Right lobe of liver (tissue), 6 donors: ENCODE measurements at places on chromosomes 1 and 21.
A peak's percentile ranks its signal among the peaks of the same experiment; 100 is the strongest.

DNA sequence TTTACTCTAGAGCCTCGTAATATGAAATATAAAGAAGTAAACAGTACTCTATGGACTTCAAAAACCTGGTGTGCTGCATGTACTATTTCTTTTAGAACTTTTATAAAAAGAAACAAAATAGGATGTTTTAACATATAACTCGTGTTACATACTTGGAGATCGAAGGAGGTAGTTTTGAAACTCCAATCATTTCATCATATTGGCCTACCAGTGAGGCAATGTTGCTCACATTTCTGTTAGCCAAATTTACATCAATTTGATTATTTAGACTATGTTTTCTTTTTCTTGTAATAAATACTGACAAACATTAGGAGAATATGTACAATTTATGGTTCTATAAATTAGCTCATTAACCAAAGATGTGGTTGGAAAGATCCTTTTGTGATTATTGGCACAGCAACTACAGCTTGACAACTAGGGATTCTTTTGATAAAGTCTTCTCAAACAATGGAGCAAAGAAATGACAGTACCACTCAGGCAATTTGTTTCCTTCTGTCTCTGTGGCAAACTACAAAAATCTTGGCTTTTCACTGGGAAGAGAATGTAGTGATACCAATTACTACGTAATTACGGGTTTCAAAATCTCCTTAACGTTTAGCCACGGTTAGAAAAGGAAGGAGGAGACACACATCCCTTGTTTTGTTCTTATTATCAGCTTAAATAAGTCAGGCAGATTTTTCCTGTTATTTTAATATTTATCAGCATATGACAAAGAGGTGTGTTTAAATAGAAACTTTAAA, 266.6 kb upstream of the SGIP1 start:
- H3K4me3 ChIP-seq, result no peak overlapping the region
- H3K4me1 ChIP-seq, result no peaks in the 10 kb centered on the region
- no peaks in the 10 kb centered on the region for H3K36me3 ChIP-seq
- DNase-seq, result no peak

DNA sequence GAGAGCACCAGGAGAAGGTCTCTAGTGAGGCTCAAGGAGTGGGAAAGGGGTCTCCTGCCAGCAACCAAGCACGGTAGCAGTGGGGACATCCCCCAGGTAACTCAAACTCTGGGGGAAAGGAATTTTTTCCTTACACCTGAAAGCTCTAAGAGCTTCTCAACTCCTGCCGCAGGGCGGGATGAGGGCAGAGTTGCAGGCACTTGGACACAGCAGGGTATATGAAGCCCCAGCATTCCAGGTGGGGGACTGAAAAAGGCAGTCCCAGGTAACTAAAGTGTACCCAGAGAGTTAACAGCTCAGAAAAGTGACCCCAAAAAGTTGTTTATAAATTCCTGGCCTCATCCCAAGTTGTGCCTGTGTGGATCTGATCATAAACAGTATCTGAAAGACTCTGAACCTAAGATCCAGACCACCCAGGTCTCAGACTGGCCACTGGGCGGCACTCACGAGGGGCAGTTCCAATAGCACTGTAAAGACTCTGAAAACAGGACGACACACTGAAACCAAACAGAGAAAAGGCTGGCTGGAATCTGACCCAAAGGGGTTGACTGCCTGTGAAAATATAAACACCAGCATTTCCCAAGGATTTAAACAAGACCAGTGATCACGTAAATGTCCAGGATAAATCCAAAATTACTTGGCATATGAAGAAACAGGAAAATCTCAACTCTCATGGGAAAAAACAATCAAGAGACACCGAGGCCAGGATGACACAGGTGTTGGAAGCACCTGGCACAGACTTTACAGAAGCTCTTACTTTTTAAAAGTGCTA, 47.5 kb downstream of the HSF2BP start:
- H3K36me3 ChIP-seq, result no peaks in the 10 kb centered on the region
- H3K4me1 ChIP-seq, result no peaks in the 10 kb centered on the region
- DNase-seq, result peak; percentile 76
- H3K27ac ChIP-seq, result peak overlapping the region; percentile 56
- H3K4me3 ChIP-seq, result no peak overlapping the region
- H3K27me3 ChIP-seq, result no peaks in the 10 kb centered on the region

- DNase-seq, result no peak
- H3K27ac ChIP-seq, result no peak overlapping the region
- H3K36me3 ChIP-seq, result no peaks in the 10 kb centered on the region
- H3K4me3 ChIP-seq, result no peak overlapping the region
- no peaks in the 10 kb centered on the region for H3K27me3 ChIP-seq
These were observed 10.4 kb upstream of the CELA3B start for GRCh38 chr1:21966247-21967000.

GRCh38 chr1:1083416-1084371, 9.6 kb upstream of the RNF223 start:
- DNase-seq, result peak; percentile 43
- no peak overlapping the region for H3K27ac ChIP-seq
- no peaks in the 10 kb centered on the region for H3K36me3 ChIP-seq
- H3K27me3 ChIP-seq, result no peaks in the 10 kb centered on the region
- H3K4me3 ChIP-seq, result no peak overlapping the region
- peaks cover 11% of the 10 kb centered on the region for H3K4me1 ChIP-seq

DNA sequence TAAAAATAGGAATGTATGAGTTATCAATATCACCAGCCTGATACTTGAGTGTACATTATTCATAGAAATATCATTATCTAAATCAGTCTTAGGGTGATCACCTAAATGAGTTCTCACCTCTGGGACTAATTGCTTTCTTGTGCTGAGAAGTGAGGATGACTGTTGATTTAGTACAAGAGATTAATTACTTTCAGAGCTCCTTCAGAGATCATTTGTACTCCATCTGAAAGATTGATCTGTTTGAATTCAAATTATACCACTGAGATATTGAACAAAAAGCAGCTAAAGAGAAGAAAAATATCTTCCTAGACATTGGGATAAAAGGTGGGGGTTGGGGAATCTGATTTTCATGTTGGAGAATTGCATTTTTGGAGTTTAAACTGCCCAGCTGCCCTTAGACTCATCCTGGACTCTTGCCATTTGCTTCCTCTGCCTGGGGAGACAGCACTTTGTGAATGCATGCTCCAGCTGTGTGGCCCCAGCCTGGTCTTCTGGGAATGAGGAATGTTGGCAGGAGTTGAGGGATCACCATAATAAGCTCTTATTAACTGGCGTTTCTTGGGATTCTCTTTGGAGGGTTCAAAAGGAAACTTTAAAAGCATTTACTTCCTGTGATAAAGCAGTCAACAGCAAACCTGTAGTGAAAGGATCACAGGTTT, 19.7 kb upstream of the PGBD2 start:
- no peak overlapping the region for H3K27ac ChIP-seq
- no peak overlapping the region for H3K4me3 ChIP-seq
- H3K27me3 ChIP-seq, result no peaks in the 10 kb centered on the region
- no peaks in the 10 kb centered on the region for H3K4me1 ChIP-seq
- no peak for DNase-seq

GRCh38 chr1:45430490-45430889, 60.5 kb downstream of the TESK2 start:
- H3K27ac ChIP-seq, result no peak overlapping the region
- H3K27me3 ChIP-seq, result no peaks in the 10 kb centered on the region
- H3K4me1 ChIP-seq, result no peaks in the 10 kb centered on the region

- no peak for DNase-seq
- H3K4me3 ChIP-seq, result no peak overlapping the region
- no peaks in the 10 kb centered on the region for H3K4me1 ChIP-seq
- no peak overlapping the region for H3K27ac ChIP-seq
These were observed 533.3 kb downstream of the OMA1 start for GRCh38 chr1:58013237-58013636.

DNA sequence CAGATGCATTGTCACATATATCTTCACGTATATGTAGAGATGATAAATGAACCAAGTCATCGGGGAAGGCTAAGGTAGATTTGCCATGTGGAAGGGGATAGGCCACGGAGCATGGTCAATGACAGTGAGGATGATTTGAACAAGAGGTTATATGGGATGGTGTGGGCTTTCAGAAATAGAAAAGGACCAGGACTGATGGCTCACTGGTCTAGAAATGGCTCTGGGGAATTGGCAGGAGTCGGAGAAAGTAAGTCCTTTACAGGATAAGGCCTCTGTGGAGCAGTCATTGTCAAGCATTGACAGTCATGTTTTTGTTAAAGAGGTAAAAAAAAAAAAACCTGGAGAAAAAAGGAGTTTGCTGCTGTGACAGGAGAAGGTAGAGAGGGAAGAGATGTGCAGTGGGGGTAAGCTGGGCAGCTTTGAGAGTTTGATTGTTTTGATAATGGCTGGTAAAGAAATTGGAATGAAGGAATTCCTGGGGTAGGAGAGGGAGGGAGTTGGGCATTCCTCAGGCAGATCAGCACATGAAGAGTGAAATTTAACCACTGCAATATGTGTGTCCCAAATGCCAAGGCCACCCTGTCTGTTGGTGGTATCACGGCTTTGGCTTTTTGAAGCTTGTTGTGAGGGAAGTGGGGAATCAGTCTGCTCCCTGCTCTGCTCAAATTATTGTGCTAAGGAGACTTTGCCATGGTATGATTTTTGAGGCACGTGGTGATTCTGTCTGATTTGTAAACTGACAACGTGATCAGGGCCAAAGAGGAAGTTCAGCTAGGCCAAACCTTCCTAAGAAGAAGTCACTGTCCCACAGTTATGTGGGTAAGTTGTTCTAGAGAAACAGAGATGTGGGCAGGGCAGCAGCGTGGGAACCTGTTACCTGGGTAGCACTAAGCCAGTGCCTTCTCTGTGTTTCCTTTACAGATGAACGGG, 26.0 kb downstream of the MACF1 start:
- H3K27me3 ChIP-seq, result no peaks in the 10 kb centered on the region
- no peaks in the 10 kb centered on the region for H3K4me1 ChIP-seq
- H3K27ac ChIP-seq, result no peak overlapping the region
- H3K36me3 ChIP-seq, result peaks cover 8% of the 10 kb centered on the region
- no peak for DNase-seq

GRCh38 chr1:24074817-24075589, 36.9 kb downstream of the MYOM3 start:
- no peaks in the 10 kb centered on the region for H3K27me3 ChIP-seq
- DNase-seq, result no peak
- H3K4me3 ChIP-seq, result no peak overlapping the region
- H3K36me3 ChIP-seq, result no peaks in the 10 kb centered on the region

GRCh38 chr1:30506291-30507015, 216.9 kb downstream of the MATN1 start:
- H3K4me1 ChIP-seq, result no peaks in the 10 kb centered on the region
- no peaks in the 10 kb centered on the region for H3K27me3 ChIP-seq
- no peak overlapping the region for H3K27ac ChIP-seq
- no peak for DNase-seq
- no peaks in the 10 kb centered on the region for H3K36me3 ChIP-seq

DNA sequence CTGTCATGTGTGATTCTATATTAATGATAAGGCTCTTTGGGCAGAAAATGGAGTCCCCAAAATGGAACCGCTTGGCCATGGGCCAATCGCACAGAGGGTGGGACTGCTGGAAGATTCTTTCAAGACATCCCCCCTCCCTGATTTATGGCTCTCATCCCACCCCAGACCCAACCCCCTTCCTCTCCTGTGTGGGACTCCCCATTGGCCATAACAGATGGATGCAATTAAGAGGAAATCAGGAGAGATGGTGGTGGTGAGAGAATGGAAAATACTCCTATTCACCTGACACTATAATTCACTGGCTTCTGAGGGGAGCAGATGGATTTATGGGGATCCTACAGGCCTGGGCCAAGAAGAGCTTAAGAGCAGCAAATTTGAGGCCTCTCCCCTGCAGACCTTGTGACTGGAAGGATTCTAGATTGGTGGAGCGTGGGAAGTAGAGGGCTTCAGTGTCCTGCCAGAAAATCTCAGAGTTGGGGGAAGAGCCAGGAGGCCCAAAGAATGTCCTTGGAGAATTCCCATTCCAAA, 1.7 kb downstream of the IGFN1 start:
- H3K27me3 ChIP-seq, result no peaks in the 10 kb centered on the region
- no peaks in the 10 kb centered on the region for H3K36me3 ChIP-seq
- DNase-seq, result no peak
- no peak overlapping the region for H3K4me3 ChIP-seq

DNA sequence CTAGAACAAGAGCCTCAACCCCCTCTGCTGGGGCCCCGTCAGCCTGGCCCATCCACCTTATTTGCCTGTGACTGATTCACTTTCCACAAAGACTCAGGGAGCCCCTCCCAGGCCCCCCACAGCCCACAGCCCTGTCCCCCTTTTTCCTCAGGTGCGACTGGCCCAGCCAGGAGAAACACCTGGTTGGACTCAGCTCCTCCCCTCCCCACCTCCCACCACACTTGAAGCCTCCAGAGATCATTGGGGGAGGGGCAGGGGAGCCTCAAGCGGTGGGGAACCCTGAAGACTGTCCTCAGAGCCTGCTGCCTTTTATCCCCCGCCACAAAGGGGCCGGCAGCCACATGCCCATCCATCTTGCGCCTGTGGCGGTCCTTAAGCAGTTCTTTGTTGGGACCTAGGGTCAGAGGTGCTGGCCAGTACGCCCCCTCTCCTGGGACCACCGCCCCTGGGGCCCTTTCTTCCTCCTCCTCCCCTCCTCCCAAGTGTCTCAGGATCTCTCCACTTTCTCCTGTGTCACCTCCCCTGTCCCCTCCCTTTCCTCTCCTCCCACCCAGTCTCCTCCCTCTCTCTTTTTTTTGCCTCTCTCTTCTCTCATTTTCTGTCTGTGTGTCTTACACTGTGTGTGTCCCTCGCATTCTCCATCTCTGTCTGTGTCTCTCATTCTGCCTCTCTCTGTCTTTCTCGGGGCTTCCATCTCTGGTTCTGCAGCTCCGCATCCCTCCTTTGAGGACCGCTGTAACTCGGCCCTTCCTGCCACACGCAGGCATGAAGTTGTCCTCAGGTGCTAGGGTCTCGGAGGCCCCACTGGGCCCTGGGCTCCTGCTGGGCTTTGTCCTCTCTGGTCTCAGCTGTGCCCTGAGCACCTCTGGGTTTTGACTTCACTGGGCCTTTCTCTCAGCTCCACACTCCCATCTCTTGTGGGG, 12.2 kb downstream of the CRABP2 start:
- no peak overlapping the region for H3K4me3 ChIP-seq
- H3K27me3 ChIP-seq, result no peaks in the 10 kb centered on the region
- DNase-seq, result no peak
- no peaks in the 10 kb centered on the region for H3K4me1 ChIP-seq
- H3K36me3 ChIP-seq, result no peaks in the 10 kb centered on the region

GRCh38 chr1:76162254-76162653, 87.7 kb downstream of the ST6GALNAC3 start:
- no peak overlapping the region for H3K4me3 ChIP-seq
- H3K4me1 ChIP-seq, result no peaks in the 10 kb centered on the region
- DNase-seq, result no peak
- H3K27me3 ChIP-seq, result no peaks in the 10 kb centered on the region
- H3K27ac ChIP-seq, result no peak overlapping the region
